ENCODE measurements at places on chromosomes 1 and 21. TPM values are rescaled to one million over a fixed set of nuclear protein-coding genes. Genes with fewer than 3 reads are reported as not detected.

DNA sequence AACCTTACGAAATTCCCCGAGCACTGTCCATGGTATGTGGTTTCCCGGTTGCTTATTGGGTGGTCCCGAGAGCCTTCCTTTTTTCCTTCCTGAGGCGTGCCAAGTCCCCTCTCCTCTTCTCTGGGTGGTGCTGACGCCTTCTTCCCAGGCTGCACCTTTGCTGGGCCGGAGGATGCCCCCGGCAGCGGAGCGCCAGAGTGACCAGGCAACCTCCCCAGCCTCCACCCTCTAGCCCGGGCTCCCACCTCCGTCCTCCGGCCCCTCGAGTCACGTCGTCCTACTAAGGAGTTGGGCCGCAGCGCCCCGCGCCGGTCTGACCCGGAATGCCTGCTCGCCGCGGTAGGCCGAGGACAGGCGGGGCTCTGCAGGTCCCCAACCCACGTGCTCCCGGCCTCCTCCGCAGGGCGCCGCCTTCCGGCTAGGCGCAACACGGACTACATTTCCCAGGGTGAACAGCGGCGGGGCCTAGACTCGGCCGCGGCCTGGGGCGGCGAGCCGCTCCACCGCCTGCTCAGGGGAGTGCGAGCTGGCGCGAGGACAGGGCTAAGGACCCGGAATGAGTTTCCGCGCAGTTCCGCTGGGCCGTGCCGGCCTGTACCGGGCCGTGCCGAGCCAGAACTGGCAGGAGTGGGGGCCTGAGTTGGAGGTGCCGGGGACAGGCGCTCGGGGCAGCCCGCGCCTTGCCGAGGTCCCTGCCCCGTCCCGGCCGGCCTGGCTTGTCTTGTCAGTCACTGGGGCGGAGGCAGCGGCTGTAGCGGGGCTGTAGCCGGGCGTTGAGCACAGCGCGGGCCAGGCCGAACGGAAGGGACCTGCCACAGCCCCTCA, at the start of gene IPO13:
IPO13 (plus strand) TSS at position 715 of the 825 bp plus-strand sequence. CDS start 651 bp downstream, outside the sequence.
- peak within 1 kb of the TSS; percentile 98 for H3K27ac ChIP-seq
- H3K36me3 ChIP-seq: peaks cover 7% of the 10 kb centered on the region
- peak within 1 kb of the TSS; percentile 89 for H3K4me3 ChIP-seq
- peak; percentile 78 for DNase-seq
- peaks cover 39% of the 10 kb centered on the region for H3K4me1 ChIP-seq
- no peaks in the 10 kb centered on the region for H3K27me3 ChIP-seq

DNA sequence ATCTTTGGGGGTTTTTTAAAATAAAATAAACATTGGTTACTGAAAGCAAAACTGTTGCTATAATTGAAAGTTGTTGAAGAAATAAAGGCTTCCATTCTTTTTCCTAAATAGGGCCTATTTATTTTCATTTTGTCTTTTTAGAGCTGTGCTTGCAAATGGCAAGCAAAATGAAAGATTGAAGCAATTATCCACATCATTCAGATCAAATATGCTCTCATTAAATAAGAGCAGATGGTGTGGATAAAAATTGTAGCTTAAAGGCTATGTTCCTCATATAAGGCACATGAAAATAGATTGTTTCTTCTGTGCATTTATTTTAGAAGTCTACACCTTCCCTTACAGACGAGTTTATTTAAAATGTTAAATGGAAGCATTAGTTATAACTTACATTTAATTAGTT, 1317.7 kb downstream of the MRPL39 start:
- no peaks in the 10 kb centered on the region for H3K27me3 ChIP-seq
- no peak overlapping the region for H3K4me3 ChIP-seq
- no peak for DNase-seq
- H3K4me1 ChIP-seq: no peaks in the 10 kb centered on the region

- no peaks in the 10 kb centered on the region for H3K4me1 ChIP-seq
- DNase-seq: no peak
- no peak overlapping the region for H3K4me3 ChIP-seq
These were observed 19.2 kb downstream of the WDTC1 start for GRCh38 chr1:27253596-27253995.

DNA sequence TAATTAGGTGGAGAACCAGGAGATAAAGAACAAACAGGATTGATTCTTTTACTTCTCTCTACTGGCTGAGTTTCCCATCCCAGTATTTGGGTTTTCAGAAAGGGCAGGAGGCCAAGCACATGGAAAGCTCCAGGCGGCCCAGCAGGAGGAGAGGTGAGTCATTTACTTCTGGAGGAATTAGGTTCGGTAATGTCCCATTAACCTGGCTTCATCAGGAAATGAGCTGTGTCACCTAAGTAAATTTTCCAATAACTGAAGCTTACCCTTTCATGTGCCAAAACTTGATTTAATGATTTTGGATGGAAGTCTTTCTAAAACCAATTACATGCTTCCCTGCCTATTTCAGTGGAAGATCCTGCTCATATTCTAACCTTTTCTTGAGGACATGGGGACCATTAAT, 257.6 kb upstream of the USP24 start:
- no peak overlapping the region for H3K27ac ChIP-seq
- H3K36me3 ChIP-seq: no peaks in the 10 kb centered on the region
- H3K4me1 ChIP-seq: no peaks in the 10 kb centered on the region
- H3K4me3 ChIP-seq: no peak overlapping the region

- no peaks in the 10 kb centered on the region for H3K27me3 ChIP-seq
- H3K4me1 ChIP-seq: peaks cover 24% of the 10 kb centered on the region
- no peaks in the 10 kb centered on the region for H3K36me3 ChIP-seq
- H3K4me3 ChIP-seq: no peak overlapping the region
- DNase-seq: no peak
These were observed 13.7 kb upstream of the CCN1 start for GRCh38 chr1:85566890-85567289.

- H3K4me3 ChIP-seq: no peak overlapping the region
- H3K27me3 ChIP-seq: no peaks in the 10 kb centered on the region
- H3K27ac ChIP-seq: no peak overlapping the region
- H3K36me3 ChIP-seq: peaks cover 6% of the 10 kb centered on the region
- no peak for DNase-seq
- peaks cover 41% of the 10 kb centered on the region for H3K4me1 ChIP-seq
These were observed 26.0 kb downstream of the MACF1 start for GRCh38 chr1:39230261-39231190.

DNA sequence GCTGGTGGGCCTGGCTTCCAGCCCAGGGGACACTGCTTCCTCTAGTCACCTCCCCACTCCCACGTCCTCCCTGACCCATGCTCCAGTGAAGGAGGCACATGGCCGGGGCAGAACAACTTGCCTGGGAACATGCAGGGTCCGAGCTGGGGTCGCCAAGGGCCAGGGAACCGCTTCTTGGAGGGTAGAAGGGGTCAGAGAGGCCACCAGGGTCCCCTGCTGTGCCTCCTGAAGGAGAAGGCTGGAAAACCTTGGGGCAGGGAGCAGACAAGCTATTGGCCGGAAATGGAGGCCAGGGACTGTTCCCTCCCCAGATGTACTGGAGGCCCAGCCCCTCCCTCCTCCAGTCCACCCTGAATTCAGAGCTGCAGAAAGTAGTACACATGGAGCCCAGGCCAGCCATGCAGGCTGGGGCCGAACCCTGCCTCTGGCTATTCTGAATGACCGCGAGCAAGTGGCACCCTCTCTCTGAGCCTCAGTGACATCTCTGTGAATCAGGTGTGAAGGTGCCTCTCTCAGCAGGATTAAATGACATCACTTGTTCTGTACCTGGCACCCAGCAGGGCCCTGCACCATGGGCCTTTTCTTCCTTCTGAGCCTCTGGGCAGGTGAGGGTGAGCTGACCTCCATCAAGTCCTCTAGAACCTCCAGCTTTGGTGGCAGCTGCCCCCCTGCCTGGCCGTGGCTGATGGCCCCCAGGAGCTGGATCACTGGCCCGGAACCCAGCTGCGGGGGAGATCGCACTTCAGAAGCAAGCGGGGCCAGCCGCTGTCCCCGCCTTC, 15.7 kb downstream of the SPOCD1 start:
- no peak for DNase-seq
- H3K4me1 ChIP-seq: peaks cover 15% of the 10 kb centered on the region
- no peak overlapping the region for H3K27ac ChIP-seq

DNA sequence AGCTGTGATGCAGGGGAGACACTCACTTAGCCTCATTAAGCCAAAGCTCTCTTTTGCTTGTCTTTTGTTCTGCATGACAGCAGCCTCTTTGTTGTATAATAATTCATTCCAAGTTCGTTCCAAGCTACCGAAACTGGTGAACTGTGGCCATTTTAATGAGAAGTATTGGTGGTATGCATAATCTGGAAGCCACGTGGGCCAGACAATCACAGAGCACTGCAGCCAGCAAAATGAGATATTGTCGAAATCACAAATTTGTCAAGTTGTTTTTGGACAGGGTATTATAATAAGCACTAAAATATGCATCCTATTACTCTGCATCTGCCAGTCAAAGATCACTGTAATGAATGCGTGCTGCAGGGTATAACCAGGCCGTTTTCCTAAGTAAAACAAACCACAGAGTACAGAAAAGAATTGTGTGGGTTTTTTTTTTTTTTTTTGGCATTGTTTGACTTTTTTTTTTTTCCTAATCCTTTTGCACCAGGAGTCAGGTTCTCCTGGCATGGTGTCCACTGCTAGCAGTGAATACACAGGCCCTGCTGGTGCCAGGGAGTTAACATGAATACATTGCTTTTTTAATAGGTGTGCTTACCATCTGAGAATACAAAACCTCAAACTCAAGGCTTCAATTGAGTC, 423.9 kb downstream of the PTBP2 start:
- H3K27me3 ChIP-seq: no peaks in the 10 kb centered on the region
- H3K4me1 ChIP-seq: peaks cover 15% of the 10 kb centered on the region
- no peaks in the 10 kb centered on the region for H3K36me3 ChIP-seq
- no peak overlapping the region for H3K27ac ChIP-seq
- DNase-seq: no peak

DNA sequence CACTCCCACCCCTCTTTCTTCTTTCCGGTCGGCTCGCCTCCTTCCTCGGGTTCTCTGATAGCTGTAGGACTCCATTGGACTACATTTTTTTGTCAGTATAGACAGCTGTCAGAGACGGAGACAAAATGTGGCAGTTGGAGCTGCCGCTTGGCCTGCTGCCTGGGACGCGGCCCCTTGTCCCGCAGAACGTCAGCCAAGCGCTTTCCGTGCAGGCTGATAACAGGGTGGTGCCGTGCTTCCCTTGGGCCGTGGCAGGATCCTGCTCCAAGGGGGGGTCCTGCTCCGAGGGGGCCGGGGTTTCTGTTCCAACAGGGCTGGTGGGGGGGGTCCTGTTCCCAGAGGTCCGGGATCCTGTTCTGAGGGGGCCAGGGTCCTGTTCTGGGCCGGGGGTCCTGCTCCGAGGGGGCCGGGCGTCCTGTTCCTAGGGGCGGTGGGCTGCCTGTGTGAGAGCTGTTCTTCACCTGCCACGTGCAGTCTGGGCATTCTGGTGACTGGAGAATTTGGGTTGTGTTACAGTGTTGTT, 4.9 kb downstream of the SKI start:
- peak overlapping the region; percentile 84 for H3K4me3 ChIP-seq
- H3K27me3 ChIP-seq: no peaks in the 10 kb centered on the region
- DNase-seq: no peak

DNA sequence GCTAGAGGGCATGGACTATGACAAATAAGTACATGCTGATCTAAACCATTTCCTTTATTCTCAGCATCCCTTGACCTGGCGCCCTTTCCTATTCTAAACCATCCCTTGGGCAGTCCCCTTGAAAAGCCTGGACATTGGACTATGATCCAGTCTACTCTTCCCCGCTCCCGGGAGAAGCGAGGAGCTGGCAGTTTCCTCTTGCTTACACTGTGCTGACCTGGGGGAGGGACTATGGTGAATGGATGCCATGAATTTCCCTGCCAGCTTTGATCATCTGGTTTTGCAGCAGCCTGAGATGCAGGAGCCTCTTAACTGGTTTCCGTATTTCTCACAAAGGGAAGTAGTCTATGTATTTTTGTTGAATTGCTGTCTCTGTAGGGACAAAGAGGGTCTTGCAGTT, 121.7 kb downstream of the KIF26B start:
- DNase-seq: no peak
- H3K36me3 ChIP-seq: no peaks in the 10 kb centered on the region
- no peaks in the 10 kb centered on the region for H3K27me3 ChIP-seq
- H3K4me3 ChIP-seq: no peak overlapping the region
- no peaks in the 10 kb centered on the region for H3K4me1 ChIP-seq

- no peaks in the 10 kb centered on the region for H3K4me1 ChIP-seq
- no peak overlapping the region for H3K27ac ChIP-seq
- H3K4me3 ChIP-seq: no peak overlapping the region
- no peak for DNase-seq
These were observed 922.4 kb upstream of the ADGRL2 start for GRCh38 chr1:80878343-80878742.

DNA sequence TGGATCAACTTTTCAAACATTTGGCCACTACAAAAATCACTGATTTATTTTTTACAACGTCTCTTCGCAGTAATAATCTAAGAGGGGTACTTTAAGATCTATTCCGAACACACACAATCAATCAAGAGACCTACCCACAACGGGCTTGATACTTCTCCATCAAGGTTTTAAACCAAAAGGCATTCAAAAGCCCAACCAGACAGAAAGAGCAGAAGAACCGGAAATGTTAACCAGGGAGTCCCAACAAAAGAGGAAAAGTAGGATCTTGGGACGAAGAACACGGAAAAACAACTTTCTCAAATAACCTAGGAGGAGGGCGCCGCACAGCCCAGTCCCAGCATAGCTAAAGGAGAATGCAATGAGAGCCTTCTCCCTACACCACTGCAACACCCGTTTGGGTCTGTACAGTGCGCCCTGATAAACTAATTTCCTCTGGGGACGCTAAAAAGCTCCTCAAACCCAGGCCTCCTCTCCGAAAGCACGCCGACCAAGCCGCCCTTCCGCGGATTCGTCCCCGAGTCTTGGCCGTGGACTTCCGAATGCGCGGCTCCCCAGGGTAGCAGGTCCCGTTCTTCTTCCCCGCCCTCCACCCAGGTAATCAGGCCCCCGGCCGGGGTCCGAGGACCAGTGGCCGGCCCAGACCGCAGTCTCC, 623 bp downstream of the RPL22 start:
- no peaks in the 10 kb centered on the region for H3K27me3 ChIP-seq
- H3K36me3 ChIP-seq: peaks cover 17% of the 10 kb centered on the region
- no peak for DNase-seq
- peak overlapping the region; percentile 86 for H3K4me3 ChIP-seq

GRCh38 chr1:32480761-32481160, 15.9 kb downstream of the ZBTB8B start:
- no peaks in the 10 kb centered on the region for H3K27me3 ChIP-seq
- peaks cover 7% of the 10 kb centered on the region for H3K4me1 ChIP-seq
- no peak for DNase-seq
- no peaks in the 10 kb centered on the region for H3K36me3 ChIP-seq

DNA sequence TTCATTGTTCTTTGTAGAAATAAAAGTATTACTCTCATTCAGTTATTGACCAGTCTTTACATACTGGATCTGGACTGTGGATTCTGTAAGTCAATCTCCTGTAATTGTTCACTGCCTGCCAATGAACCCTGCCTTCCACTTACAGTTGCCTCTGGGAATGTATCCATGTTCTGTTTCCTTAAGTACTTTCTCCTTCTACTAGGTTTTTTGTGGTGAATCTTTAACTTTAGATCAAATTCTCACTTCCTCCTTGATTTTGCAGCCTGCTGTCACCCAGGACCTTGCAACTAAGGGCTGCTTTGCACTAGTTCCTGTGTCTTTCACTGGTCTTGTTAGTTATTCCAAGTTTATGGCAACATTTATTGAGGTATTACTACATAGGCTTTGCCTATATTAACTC, 28.2 kb upstream of the ANKRD13C start:
- no peaks in the 10 kb centered on the region for H3K27me3 ChIP-seq
- H3K4me3 ChIP-seq: no peak overlapping the region
- no peaks in the 10 kb centered on the region for H3K4me1 ChIP-seq
- H3K36me3 ChIP-seq: no peaks in the 10 kb centered on the region

The PDC gene
- total RNA-seq: not detected

The DMRTA2 gene
- total RNA-seq: 0.41 TPM

The DNM3 gene
- 7.5 TPM for total RNA-seq

The IVL gene
- 0.27 TPM for total RNA-seq

The CD164L2 gene
- total RNA-seq: not detected

The RUNX3 gene
- total RNA-seq: 8.5 TPM

The TTC22 gene
- total RNA-seq: not detected

The OR10Z1 gene
- total RNA-seq: not detected

The MAGI3 gene
- 23.4 TPM for total RNA-seq

The PKP1 gene
- not detected for total RNA-seq

The LCE2A gene
- not detected for total RNA-seq

Measured in thoracic aorta (tissue), 2 donors.